ENCODE measurements at places on chromosomes 4 and X. TPM values are rescaled to one million over a fixed set of nuclear protein-coding genes. Genes with fewer than 3 reads are reported as not detected.

The CXCL10 gene
- 0.84 TPM for total RNA-seq

The NPFFR2 gene
- total RNA-seq: not detected

The MGAT4D gene
- not detected for total RNA-seq

The MAOB gene
- 52.9 TPM for total RNA-seq

The MAMLD1 gene
- total RNA-seq: 0.89 TPM

The SLC9A7 gene
- total RNA-seq: 2.6 TPM

The NOX1 gene
- total RNA-seq: not detected

The SORCS2 gene
- 1.4 TPM for total RNA-seq

The RBBP7 gene
- total RNA-seq: 32.5 TPM

The SLC6A14 gene
- total RNA-seq: 0.33 TPM

GRCh38 chrX:30905321-30905720 lies 16.3 kb upstream of the TAB3 start:
- no peak for DNase-seq

DNA sequence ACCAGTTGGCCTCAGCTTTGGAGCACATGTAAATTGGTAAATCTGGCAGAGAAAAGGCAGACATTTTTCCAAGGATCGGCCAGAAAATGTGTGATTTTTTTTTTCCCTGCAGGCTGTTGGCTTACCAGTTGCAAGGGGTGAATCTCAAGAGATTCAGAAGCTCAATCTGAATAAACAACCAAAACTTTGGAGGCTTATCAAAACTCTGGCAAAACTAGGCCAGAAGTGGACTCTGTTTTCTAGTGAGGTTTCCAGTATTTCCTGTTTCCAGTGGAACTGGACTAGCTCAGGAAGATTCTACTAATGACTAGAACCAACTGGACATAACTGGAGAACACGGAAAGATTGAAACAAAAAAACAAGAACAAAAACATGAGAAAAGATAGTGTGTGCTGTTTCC lies 191.3 kb downstream of the SMIM20 start:
- no peak for DNase-seq

DNA sequence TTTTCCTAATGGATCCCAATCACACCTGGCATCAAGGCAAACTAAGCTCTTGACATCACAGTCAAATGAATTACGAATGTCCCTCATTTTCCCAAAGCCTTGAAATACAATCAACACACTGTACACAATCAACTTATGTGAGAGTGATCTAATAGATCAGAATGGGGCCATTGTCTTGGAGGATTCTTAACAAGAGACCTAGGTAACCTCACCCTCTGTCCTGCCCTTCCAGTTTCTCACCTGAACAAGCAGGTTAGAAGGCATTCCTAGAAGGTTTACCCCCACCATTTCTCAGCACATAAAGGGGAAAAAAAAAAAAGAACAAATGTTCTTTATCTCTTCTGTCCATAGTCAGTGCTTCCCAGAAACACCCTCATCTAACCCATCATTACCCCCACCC lies 6.3 kb downstream of the SLC39A8 start:
- no peak for DNase-seq

GRCh38 chrX:130084631-130085237 lies 25.6 kb downstream of the ELF4 start:
- DNase-seq: no peak

DNA sequence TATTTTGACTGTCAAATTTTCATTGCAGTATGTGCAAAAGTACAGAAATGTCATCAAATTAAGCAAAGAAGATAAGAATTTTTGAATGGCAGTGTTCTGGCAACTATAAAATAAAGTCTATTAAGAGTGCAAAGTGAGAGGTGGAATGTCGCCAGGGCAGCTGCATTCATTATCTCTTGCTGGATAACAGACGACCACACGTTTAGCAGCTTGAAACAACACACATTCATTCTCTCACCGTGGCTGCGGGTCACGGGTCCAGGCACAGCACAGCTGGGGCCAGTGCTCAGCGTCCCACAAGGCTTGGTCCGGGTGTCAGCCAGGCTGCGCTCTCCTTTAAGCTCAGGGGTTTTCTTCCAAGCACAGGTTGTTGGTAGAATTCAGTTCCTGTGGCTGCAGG lies 113.9 kb downstream of the GPR143 start:
- no peak for DNase-seq

DNA sequence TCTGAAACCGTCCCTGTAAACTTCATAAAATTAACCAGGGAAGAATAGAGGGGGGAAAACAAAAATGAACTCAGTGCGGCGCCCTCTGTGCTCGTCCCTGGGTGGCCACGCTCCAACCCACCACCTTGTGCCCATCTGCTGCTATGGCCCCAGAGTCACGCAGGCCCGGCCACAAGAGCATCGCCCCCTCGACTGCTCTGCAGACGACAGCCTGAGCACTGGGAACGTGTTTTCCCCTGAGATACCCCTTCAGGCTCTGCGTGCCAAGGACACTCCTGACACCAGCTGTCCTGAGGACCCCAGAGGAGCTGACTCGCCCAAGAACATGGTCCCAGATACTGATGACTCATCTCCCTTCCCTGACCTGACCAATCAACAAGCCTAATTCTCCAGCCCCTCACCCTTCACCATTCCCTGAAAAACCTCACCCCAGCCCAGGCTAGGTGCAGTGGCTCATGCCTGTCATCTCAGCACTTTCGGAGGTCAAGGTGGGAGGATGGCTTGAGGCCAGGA lies 64.1 kb upstream of the GPR78 start:
- no peak for DNase-seq

DNA sequence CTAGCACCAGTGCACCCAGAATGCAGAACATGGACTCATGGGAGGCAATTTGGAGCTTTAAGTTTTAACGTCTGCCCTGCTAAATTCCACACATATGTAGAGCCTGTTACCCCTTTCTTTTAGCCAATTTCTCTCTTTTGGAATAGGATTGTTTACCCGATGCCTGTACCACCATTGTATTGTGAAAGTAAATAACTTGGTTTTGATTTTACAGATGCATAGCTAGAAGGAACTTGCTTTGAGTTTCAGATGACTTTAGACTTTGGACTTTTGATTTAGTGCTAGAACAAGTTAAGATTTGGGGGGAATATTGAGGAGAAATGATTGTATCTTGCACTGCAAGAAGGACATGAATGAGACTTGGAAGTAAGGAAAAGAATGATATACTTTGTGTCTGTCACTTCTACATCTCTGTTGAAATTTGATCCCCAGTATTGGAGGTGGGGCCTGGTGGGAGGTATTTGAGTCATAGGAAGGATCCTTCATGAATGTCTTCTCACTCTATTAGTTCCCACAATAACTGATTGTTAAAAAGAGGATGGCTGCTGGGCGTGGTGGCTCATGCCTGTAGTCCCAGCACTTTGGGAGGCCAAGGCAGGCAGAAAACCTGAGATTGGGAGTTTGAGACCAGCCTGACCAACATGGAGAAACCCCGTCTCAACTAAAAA lies 794.8 kb upstream of the LCORL start:
- DNase-seq: no peak

DNA sequence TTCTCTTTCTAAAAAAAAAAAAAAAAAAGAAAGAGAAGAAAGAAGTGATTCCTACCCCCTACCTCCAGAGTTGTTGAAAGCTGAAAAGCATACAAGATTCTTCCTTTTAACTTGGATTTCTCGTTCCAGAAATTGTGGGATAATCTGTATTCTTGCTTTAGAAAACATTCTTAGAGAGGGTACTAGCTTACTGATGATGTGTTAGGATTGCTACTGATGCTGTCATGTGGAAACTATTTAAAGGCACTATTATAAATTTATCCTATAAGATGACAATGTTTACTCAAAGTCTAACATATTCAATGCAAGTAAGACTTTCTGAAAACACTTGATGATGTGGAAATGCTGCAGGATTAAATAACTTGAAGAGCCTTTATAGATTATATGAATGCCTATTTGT lies 204.0 kb upstream of the PUDP start:
- no peak for DNase-seq

DNA sequence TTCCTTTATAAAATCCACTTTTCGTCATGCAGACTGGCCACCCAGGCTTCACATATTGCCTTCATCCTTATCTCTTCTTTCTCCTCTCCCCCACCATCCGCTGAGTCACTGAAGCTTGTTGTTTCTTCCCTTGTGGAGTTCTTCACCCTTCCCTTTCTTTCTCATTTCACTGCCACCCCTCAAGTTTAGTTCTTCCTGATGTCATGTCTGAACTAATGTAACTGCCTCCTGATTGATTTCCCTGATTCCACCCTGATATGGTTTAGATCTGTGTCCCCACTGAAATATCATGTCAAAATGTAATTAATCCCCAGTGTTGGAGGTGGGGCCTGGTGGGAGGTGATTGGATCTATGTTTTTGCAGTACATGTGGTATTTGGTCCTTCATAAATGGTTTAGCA lies 151.4 kb downstream of the CPEB2 start:
- DNase-seq: no peak

- DNase-seq: no peak
These were observed 37.8 kb downstream of the NAP1L5 start for GRCh38 chr4:88659890-88660208.

DNA sequence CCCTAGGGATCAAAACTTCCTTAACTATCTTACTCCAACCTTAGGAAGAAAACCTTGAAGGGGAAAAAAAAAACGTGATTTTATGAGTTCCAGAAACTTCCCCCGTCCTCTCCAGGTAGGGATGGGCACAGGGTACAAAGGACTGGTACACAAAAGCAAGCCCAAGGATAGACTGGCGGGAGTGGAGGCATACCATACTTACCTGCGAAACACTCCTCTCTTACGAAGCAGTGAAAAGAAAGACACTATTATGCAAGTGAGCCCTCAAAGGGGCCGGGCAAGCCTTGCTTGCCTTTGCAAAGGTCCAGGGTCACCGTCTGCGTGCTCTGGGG lies 651 bp downstream of the TSPAN6 start:
- DNase-seq: no peak

- no peak for DNase-seq
These were observed 118.5 kb downstream of the WDFY3 start for GRCh38 chr4:84847978-84848377.

DNA sequence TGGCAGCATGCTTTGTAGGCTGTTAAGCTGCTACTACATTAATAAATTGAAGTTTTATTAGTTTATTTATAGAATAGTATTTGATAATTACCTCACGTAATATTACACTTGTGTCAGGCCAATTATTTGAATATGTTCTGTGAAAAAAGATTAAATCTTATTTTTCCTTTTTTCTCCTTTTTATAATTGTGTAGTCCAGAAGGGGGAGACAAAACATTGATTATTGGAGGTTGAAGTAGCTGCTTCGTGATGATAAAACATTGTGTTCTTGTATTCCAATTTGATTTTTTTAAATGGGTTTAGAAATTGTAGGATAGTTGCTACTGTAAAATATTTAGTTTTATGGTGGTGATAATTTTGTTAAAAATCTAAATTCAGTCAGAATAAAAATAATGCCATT lies 85.7 kb downstream of the DIAPH2 start:
- no peak for DNase-seq

DNA sequence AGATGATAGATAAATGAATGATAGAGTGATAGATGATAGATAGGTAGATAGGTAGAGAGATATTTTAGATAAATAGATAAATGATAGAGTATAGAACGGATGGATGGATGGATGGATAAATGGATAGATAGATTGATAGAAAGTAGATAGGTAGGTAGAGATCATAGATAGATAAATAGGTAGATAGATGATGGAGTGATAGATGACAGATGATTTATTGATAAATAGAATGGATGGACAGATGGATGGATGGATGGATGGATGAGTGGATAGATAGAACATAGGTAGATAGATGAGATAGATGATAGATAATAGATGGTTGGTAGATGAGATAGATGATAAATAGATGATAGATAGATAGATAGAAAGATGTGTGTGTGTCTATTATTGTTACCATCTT lies 49.5 kb downstream of the ARSD start:
- no peak for DNase-seq

DNA sequence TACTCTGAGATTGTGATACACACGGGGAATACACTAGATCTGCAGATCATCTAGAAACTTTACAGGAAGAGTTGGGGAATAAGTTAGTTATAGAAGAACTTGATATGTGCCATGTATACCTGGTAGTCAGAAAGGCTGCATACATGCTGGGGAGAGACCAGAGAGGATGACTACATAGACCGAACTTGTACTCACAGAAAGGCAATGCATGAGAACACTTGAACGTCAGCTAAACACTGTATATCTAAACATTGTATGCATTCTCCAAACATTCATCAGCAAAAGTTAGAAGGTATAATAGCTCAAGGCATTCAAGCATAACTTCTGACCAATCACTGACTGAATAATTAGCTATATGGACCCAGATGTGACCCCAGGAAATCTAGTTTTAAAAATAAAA lies 78.0 kb upstream of the PDHA2 start:
- no peak for DNase-seq

- no peak for DNase-seq
These were observed 14.6 kb downstream of the NPNT start for GRCh38 chr4:105909787-105910281.

- no peak for DNase-seq
These were observed 254.6 kb upstream of the KCNIP4 start for GRCh38 chr4:22202975-22203710.

GRCh38 chr4:89299153-89299791 lies 8.3 kb downstream of the GPRIN3 start:
- DNase-seq: no peak

DNA sequence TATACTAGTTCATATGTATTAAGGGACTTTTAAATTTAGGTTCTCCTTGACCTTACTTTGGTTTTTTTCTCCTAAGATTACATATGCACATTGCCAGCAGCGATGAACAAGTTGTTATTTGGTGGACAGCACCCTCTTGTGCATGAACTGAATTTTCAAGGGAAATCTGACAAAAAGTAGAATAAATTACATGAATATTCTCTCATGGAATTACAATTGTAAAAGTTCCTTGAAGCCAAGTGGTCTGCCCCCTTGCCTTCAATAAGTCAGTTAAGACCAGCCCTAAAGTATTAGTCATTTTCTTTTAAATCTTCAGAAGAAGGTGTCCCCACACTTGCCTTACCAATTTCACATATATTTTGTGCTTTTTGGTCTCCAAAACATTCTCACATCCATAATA lies 30.7 kb upstream of the SMARCA5 start:
- DNase-seq: no peak

DNA sequence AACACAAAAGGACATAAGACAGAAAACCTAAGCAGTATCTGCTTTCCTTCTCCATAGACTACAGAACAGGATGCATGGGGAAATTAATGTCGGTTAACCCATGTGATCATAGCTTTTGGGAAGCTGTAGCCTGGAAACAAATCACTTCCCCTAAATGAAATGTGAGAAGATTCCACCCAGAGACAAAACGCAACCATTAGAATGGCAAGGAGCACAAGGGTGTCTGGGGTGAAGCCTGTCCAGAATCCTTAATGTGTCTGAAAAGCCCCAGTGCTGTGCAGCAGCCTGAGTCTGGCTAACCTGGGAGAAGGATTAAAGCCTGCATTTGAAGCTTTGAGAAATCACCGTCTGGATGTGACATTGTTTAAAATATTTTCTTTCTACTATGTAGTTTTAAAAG lies 213.3 kb downstream of the ANKRD50 start:
- DNase-seq: no peak

- DNase-seq: no peak
These were observed 51.4 kb downstream of the RAB40A start for GRCh38 chrX:103467887-103468286.

DNA sequence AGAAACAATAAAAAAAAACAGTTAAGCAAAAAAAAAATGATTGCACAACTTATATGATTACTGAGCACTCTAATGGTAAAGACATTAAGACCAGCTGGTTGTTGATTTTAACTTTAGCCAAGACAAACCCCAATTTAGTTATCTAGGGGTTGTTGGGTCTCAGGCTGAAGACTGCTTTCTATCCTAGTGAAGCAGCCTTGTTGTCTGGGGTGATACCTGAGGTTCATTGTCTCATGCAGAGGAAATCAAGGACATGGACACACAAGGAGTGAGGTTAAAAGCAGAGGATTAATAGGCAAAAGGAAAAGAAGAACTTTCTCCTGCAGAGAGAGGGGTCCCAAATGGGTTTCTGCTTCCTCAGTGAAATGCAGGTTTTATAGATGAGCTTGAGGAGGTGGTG lies 40.0 kb upstream of the CYP2U1 start:
- DNase-seq: no peak

Measured in liver (tissue), 10 donors.